ENCODE measurements at places on chromosomes 6 and 20. TPM values are rescaled to one million over a fixed set of nuclear protein-coding genes. Genes with fewer than 3 reads are reported as not detected.

DNA sequence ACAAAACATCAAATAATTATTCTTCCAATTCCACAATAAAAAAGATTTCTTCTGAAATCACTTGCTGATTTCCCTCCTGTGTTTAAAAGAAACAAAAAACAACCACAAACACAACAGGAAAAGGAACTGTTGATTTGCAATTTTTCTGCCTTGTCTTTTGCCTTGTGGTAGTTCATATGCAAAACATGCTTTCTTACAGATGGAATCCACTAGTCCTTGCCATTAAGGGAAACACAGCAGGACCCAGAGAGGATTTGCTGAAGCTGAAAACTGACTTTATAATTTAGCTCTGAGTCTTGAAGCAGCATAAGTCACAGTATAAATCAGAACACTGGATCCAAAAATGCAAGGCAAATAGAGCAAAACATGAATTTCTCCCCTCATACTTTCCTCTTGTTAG, 328.8 kb downstream of the PHF3 start:
- H3K27me3 ChIP-seq, result no peaks in the 10 kb centered on the region
- H3K27ac ChIP-seq, result no peak overlapping the region
- no peaks in the 10 kb centered on the region for H3K4me1 ChIP-seq

DNA sequence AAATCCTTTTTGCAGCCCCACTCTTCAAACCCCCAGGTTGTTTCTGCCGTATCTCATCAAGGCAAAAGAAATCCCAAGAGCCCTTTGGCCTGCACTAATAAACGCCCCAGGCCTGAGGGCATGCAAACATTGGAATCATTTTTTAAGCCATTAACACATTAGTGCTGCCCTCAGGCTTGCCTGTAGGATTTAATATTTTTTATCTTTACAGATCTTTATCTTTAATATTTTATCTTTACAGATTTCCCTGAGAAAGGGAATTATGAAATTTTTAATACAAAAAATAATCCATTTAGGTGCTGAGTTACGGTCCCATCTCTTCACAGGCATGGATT, 14.7 kb downstream of the GTPBP2 start:
- H3K27ac ChIP-seq, result no peak overlapping the region
- no peak overlapping the region for H3K4me3 ChIP-seq
- peaks cover 56% of the 10 kb centered on the region for H3K36me3 ChIP-seq
- no peaks in the 10 kb centered on the region for H3K4me1 ChIP-seq
- DNase-seq, result no peak

- no peak overlapping the region for H3K4me3 ChIP-seq
- no peaks in the 10 kb centered on the region for H3K4me1 ChIP-seq
- no peak overlapping the region for H3K27ac ChIP-seq
- H3K27me3 ChIP-seq, result no peaks in the 10 kb centered on the region
- no peaks in the 10 kb centered on the region for H3K36me3 ChIP-seq
Measured at GRCh38 chr6:113019176-113019575, 672.0 kb downstream of the RFPL4B start.

GRCh38 chr6:31621320-31621939, 915 bp downstream of the PRRC2A start:
- H3K27me3 ChIP-seq, result no peaks in the 10 kb centered on the region
- no peak for DNase-seq
- H3K27ac ChIP-seq, result peak overlapping the region; percentile 95
- H3K4me3 ChIP-seq, result peak overlapping the region; percentile 93
- H3K36me3 ChIP-seq, result peaks cover 67% of the 10 kb centered on the region
- H3K4me1 ChIP-seq, result peaks cover 38% of the 10 kb centered on the region

- H3K4me1 ChIP-seq, result no peaks in the 10 kb centered on the region
- no peak overlapping the region for H3K4me3 ChIP-seq
- H3K27ac ChIP-seq, result no peak overlapping the region
- peaks cover 5% of the 10 kb centered on the region for H3K27me3 ChIP-seq
- H3K36me3 ChIP-seq, result no peaks in the 10 kb centered on the region
- DNase-seq, result no peak
Measured at GRCh38 chr6:90753820-90754643, 167.2 kb upstream of the MAP3K7 start.

DNA sequence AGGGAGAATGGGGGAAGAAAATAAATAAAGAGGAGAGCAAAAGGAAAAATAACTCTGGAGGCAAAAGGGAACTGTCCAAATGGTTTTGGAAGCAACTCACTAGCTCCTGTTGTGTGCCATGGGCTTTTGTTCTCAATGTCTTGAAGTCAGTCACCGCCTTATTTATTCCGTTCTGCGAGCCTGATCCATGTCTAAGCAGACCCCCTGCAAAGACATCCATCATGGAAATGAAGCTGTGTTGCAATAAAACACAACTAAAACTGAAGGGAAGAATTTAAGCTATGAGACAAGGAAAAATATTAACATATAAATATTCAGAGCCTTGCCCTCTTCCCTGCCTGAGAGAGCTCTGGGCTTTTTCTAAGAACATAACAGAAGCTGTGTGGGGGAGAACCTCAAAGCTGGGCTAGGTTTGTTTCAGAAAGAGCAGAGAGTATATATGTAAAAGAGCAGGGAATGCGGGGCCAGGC, 373.2 kb upstream of the CNR1 start:
- no peaks in the 10 kb centered on the region for H3K36me3 ChIP-seq
- no peak overlapping the region for H3K27ac ChIP-seq
- no peak overlapping the region for H3K4me3 ChIP-seq
- no peak for DNase-seq
- peaks cover 9% of the 10 kb centered on the region for H3K27me3 ChIP-seq
- H3K4me1 ChIP-seq, result no peaks in the 10 kb centered on the region

DNA sequence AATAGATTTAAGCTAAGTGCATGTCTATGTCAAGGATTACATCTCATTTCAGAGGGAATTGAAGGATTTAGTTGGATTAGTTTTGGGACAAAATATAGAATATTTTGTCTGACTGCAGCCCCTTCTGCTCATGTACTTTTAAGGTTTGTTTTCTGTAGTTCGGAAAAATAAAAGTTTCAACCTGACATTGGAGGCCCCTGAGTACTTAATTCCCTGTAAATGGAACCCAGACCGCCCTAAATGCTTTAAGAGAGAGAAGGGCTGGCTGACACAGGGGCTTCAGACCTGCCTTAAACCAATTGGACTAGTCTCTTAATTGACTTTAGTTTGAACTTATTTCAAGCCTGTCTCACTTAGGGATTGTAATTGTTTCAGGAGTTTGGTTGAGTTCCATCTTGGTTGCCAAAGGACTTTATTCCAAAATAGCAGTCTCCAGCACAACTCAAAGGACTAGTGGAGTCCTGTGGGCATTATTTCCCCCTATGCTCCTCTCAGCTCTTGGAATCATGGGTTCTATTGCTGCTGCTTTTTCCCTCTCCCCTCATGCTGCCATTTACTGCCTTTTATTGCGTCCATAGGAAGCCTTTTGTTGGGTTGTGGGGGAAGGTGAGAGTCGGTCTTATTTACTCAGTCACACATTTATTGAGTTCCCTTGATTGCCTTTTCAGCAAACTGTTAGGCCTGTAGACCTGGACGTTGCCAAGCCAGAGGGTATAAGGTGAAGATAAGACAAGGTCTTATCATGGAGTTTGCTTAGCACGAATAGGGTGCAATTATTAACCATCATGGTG, 14.5 kb downstream of the BRD2 start:
- no peak for DNase-seq
- H3K27me3 ChIP-seq, result peaks cover 3% of the 10 kb centered on the region
- H3K4me1 ChIP-seq, result peaks cover 34% of the 10 kb centered on the region
- no peak overlapping the region for H3K4me3 ChIP-seq
- H3K36me3 ChIP-seq, result peaks cover 46% of the 10 kb centered on the region

- no peaks in the 10 kb centered on the region for H3K36me3 ChIP-seq
- no peak overlapping the region for H3K4me3 ChIP-seq
- H3K27me3 ChIP-seq, result no peaks in the 10 kb centered on the region
- H3K27ac ChIP-seq, result no peak overlapping the region
- H3K4me1 ChIP-seq, result no peaks in the 10 kb centered on the region
Measured at GRCh38 chr6:140500849-140501248, 1126.4 kb upstream of the CITED2 start.

GRCh38 chr6:155077331-155077730, 82.2 kb downstream of the TIAM2 start:
- H3K27ac ChIP-seq, result no peak overlapping the region
- H3K27me3 ChIP-seq, result peaks cover 3% of the 10 kb centered on the region
- H3K4me3 ChIP-seq, result no peak overlapping the region
- H3K4me1 ChIP-seq, result peaks cover 27% of the 10 kb centered on the region

Gene SLC12A5
- total RNA-seq, result 1.7 TPM

Gene SKIC2
- total RNA-seq, result 73.2 TPM

All from activated CD8-positive, alpha-beta T cell treated with anti-CD3 and anti-CD28 coated beads, Interleukin-2, amount 10 ng/mL, durations not matched to agents 7 days and 5 days (primary cell).